Upper lobe of right lung (tissue), 1 donor: ENCODE measurements at places on chromosomes 3 and 15. TPM values are rescaled to one million over a fixed set of nuclear protein-coding genes. Genes with fewer than 3 reads are reported as not detected.

DNA sequence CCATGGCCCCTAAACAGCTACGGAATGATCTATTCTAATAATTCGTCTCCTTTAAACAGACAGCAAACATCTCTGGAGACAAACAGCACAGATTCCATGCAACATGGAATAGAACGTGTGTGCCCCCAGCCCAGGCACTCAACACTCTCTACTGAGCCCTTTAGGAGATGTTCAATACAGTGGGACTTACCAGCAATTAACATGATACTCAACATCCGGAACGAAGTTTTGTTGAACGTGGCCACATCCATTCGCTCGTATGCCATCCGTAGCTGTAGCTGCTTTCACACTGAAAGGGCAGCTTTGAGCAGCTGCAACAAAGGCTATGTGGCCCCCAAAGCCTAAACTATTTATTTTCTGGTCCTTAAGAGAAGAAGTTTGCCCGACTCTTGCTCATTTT lies 3.5 kb downstream of the ADAMTS17 start:
- no peak overlapping the region for H3K4me3 ChIP-seq
- H3K27ac ChIP-seq = no peak overlapping the region
- H3K4me1 ChIP-seq = peaks cover 8% of the 10 kb centered on the region
- no peak for DNase-seq
- no peaks in the 10 kb centered on the region for H3K36me3 ChIP-seq

DNA sequence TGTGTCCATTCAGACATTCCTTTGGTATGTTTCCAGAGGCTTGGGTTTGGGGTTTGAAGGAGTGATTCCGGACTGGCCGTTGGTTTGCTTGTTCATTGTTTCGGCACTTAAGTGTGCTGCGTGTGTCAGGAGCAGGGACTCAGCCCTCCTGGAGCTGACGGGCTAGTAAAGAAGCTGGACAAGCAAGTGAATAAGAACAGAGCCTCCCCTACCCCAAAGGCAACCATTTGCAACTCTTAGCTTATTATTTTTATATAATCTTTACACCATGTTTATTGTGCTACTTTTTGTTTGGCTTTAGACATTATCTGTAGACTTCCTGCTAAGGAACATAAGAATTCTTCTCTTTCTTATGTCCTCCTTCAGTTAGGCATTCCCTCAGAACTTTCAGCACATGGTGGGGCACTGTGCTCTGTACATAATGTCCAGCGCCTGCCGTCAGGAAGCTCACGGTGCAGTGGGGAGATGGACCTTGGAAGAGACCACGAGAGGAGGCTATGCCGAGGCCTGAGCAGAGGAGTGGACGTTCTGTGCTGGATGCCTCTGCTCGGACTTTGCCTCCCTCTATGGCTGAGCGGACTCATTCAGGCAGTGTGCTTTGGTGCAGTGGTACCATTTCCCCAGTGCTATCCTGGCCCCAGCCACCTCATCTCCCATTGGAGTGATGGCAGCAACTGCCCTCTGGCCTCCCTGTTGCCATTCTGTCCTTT lies 65.4 kb downstream of the EEFSEC start:
- DNase-seq = no peak
- peaks cover 6% of the 10 kb centered on the region for H3K4me1 ChIP-seq
- no peak overlapping the region for H3K27ac ChIP-seq
- no peaks in the 10 kb centered on the region for H3K36me3 ChIP-seq
- H3K4me3 ChIP-seq = no peak overlapping the region

DNA sequence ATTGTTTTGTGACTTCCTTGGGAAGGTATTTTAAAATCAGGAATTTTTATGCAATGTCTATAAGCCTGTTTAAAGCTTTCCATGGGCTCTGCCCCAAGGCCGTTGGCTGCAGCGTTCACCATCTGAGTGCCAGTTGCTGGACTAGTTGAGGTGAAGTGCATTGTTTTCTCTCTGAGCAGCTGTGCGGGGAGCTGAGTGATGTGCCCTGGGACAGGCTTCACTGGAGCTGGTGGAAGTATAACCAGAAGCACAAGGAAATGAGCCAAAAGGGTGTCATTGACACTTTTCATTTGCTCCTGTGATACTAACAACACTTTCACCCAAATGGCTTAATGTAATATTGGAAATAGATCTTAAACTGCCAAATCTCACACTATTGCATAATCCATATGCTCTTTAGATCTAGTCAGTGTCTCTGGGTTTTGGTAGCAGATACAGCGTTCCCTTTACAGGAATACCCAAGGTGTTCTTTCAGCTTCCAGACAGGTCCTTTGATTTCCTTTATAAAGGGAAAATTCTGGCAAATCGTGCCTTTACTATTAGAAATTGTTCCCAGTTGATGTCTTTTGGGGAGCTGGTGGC lies 29.2 kb downstream of the APH1B start:
- H3K27me3 ChIP-seq = no peaks in the 10 kb centered on the region
- peaks cover 33% of the 10 kb centered on the region for H3K36me3 ChIP-seq
- no peaks in the 10 kb centered on the region for H3K4me1 ChIP-seq

DNA sequence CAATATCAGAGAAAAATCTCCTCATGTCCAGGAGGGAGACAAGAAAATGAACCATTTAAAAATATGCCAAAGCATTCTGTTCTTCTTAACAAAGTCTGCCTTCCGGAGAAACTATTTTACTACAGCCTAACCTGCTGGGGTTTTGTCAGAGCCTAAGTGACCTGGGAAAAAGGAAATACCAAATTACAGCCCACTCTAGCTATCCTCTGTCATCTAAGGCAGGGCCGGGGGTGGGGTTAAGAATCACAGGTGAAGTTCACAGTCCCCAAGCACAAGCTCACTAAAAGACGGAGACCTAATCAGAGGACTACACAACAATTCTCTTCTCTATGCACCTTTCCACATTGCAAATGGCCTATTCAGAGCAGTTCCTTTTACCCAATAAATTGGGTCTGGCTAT lies 116.6 kb downstream of the TRIM42 start:
- DNase-seq = no peak
- H3K4me1 ChIP-seq = no peaks in the 10 kb centered on the region
- H3K27me3 ChIP-seq = no peaks in the 10 kb centered on the region
- H3K27ac ChIP-seq = no peak overlapping the region

SCN5A gene
- total RNA-seq = 0.58 TPM

SLC27A2 gene
- total RNA-seq = 0.96 TPM
